ENCODE measurements at places on chromosomes 2 and 18.

GRCh38 chr2:101087638-101088037 is 63.5 kb downstream of the TBC1D8 start:
- no peak for DNase-seq

- DNase-seq, result no peak
Measured at GRCh38 chr2:69023236-69023635, 10.3 kb downstream of the ANTXR1 start.

DNA sequence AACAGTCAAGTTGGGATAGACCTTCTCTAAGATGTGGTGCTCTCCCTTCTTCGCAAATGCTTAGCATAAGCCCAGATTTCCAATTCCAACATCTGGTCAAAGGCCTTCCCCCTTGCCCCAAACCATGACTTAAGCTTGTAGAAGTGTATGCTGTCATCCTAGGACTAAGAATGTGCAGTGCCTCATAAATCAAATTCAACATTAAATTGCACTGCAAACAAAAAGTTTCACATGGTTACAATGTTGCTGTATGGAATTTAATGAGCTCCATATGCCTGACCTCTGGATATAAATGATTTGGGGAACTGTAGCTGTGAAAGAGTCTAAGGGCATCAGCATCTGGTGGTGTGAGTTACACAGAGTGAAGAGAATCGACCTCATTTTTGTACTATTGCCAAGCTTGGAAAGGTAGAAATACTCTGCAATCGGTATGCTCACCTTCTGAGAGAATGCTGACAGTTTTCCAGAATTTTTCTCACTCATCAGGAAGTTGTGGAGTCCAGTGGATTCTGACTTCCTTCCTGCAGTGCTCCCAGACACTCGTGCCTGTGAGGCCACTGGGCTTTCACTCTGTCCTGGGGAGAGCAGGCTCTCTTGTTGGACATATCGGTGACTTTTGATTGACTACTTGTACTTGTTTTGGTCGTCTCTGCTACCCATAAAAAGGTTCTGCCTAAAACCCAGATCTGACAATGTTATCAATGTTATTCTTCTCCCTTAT is 40.6 kb downstream of the FASTKD2 start:
- no peak for DNase-seq

DNA sequence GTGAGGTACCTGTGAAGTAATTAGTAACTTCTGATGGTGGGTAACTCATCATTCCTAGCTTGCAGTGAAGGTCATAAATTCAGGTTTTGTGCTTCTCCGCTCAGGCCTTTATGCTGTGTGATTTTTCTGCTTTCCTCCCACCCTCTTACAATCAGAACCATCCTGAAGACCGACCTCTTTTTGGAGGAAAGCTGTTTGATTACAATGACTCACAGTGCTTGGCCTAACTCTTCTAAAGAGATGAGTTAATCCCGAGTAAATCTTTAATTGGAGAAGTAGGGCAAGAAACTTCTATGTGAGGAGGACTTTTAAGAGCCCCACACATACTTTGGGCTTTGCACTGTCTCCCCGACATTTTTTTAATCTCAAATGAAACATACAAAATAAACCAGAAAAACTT is 53.1 kb downstream of the TTC27 start:
- no peak for DNase-seq

DNA sequence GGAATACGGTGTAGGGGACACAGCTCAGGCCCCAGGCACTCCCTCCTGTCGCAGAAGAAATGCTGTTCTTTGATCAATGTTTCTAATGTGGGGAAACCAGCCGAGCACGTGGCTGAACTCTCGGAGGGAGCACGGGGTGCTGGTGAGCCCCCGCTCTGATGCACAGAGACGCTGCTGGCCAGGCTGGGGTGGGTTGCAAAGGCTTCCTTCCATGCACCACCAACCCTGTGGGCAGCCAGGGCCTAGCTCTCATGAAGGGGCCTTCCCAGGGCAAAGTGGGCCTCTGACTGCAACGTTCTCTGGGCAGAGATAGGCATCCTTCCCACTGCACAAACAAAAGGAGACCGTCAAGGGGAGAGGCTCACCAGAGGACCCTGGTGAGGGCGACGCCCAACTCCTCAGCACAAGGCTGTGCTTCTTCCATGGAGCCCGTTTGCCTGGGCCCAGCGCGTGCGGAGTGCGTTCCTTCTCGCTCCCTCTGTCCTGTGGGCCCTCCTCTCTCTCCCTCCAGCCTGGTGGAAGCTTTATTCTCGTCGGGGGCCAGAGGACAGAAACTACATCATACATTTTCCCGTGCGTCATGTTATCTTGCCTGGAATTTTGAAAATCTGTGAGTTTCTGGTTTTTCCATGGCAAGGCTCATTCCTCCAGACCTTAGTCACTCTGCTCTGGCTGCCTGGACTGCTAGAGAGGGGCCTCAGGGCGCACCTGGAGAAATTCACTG is 61.1 kb upstream of the SP3 start:
- DNase-seq, result no peak

DNA sequence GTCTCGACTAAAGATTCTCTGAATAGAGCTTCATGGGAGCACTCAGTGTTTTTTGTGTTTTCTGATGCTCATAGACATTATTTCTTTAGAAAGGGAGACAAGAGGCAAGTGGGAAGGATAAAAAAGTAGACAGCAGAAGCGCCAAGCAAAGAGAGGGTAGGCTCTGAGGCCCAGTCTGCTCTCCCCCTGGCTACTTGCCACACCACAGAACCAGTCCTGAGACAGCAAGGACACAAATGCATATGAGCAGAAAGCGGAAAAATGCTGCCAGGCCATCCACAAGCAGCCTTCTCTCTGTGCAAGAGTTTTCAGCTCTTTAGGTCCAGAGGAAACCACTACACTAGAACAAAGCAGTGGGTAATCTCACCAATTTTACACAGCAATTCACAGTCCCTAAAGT is 285.4 kb downstream of the ZNF521 start:
- no peak for DNase-seq

DNA sequence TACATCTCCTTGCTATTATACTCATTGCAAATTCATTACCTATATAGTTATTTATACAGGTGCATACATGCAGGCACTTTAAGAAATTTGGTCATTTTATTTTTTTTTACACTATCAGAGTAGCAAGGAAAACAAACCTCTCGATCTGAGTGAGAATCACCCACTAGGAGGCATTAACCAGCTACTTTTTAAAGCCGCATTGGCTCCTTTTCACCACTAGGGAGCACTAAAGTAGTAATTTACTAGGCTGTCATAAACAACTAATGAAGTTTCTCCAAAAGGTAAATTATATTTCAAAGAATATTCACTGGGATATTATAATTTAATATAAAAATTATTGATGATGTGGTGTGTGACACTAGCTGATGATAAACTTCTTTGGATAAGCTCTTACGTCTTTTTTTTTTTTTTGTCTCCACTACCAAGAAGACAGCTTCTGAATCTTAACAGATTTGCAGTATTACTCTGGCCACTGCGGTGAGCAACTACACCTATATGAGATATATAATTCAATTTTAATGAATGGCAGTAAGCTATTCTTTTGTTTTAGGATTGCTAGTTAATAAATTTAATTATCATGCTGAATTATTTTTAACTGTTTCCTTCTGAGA is 101.9 kb downstream of the NOL4 start:
- DNase-seq, result peak; percentile 3

DNA sequence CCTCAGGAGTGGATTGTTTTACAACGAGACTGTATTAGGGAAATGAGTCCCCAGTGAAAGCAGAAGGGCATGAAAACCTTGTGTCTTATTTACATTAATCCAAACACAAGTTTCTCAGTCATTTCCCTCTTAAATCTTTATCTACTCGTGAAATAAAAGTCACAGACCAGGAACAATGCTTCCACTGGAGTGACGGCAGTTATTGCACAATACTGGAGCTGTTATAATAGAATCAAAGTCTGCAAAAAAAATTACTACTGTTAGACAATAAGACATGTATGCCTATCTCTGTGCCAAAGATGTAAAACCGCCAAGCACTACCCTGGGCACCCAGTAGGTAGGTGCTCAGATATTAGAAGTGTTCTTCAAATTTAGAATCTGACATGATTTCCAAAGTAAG is 375.5 kb downstream of the ZNF521 start:
- DNase-seq, result no peak

GRCh38 chr18:8773980-8774379 is 68.6 kb downstream of the MTCL1 start:
- DNase-seq, result no peak

- DNase-seq, result no peak
Measured at GRCh38 chr2:138086576-138086975, 122.3 kb downstream of the HNMT start.

- DNase-seq, result no peak
Measured at GRCh38 chr2:144261336-144261735, 258.6 kb downstream of the ZEB2 start.

GRCh38 chr2:30266051-30266621 is 34.8 kb downstream of the LBH start:
- DNase-seq, result peak; percentile 53

DNA sequence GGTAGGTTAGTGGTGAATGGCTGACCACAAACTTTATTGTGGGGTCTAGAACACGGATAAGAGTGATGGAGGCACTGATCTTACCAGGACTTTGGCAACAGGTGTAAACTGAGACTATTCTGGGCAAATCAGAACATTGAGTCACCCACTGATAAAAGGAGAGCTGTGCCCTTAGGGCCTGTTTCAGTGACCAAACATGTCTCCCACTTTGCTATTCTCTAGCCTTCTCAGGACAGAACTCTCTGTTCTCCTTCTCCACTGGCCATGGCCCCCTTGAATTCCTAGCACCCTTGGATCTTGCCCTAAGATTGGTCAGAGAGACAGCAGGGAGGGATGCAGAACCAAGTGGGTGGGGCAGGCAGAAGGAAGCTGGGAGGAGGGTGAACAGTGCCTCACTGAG is 18.3 kb downstream of the TRPM8 start:
- DNase-seq, result no peak

DNA sequence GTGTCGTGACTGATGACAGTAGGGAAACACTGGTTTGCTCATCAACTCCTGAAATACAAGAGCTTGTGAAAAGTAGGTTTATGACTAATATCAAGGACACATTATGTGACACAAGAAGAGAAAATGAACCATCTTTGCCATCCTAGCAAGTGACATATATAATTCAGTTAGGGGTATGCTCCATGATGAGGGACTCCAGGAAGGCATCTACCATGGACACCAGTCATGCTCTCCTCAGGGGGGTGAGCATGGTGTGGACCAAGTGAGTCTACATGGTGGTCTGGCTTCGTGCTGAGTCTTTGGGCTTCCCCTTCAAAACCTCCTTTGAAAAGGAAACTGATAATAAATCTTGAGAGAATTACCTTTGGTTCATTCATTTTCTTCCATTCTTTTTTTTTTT is 11.7 kb upstream of the SERPINB5 start:
- DNase-seq, result no peak

GRCh38 chr2:214311931-214312749 is 98.7 kb upstream of the VWC2L start:
- DNase-seq, result no peak

DNA sequence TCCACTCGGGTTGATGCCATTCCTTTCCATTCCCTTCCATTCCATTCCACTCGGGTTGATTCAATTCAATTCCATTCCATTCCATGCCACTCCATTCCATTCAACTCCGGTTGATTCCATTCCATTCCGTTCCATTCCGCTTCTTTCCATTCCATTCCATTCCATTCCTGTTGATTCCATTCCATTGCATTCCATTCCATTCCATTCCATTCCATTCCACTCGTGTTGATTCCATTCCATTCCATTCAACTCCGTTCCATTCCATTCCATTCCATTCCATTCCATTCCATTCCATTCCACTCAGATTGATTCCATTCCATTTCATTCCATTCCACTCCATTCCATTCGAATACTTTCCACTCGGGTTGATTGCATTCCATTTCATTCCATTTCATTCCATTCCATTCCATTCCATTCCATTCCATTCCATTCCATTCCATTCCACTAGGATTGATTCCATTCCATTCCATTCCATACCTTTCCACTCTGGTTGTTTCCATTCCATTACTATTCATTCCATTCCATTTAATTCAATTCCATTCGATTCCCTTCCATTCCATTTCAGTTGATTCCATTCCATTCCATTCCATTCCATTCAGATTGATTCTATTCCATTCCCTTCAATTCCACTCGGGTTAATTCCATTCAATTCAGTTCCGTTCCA is 1141.8 kb downstream of the RPIA start:
- no peak for DNase-seq

- DNase-seq, result peak; percentile 51
Measured at GRCh38 chr2:38528008-38528442, 74.7 kb downstream of the HNRNPLL start.

DNA sequence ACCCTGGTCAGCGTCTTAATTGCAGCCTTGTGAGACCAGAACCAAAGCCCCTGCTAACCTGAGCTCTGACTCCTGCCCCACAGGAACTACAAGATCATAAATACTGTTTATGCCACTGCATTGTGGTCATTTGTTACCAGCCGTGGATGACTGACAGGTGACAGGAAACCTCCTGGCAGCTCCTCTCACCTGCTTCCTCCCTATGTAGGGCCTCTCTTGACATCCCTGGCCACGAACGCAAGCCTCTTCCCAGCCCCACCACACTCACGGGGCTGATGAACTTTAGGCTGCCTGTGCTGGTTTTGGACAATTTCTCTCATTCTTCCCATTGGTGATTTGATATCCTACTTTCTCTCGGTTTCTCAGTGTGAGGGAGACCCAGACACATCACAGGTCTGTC is 357.2 kb upstream of the MYT1L start:
- no peak for DNase-seq

- no peak for DNase-seq
Measured at GRCh38 chr2:74168739-74169138, 9.9 kb downstream of the MOB1A start.

DNA sequence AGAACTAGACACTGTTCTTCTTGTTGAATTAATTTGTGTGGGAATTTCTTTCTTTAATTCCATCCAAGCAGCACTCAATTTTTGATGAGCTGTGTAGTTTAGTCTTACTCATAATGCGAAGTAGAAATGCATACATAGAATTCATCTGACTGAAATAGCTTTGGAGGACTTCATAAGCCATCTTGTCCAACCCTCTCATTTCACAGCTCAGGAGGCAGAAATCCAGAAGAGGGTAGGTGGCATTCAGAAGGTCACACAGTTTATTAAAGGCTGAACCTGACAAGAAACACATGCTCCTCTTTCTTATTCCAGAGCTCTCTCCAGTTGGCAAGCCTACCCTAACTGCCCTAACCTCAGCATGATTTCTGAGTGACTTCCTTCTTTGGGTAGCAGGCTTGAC is 169.2 kb upstream of the NOSTRIN start:
- no peak for DNase-seq

GRCh38 chr2:8259106-8259840 is 422.6 kb upstream of the ID2 start:
- no peak for DNase-seq

All from stimulated activated CD4-positive, alpha-beta T cell treated with anti-CD3 and anti-CD28 coated beads, Interleukin-4, amount 100 ng/mL, for 24 hours (primary cell).